ENCODE measurements at places on chromosomes 12 and 14.

- DNase-seq, result no peak
Measured at GRCh38 chr14:96906434-96906833, 109.3 kb downstream of the VRK1 start.

DNA sequence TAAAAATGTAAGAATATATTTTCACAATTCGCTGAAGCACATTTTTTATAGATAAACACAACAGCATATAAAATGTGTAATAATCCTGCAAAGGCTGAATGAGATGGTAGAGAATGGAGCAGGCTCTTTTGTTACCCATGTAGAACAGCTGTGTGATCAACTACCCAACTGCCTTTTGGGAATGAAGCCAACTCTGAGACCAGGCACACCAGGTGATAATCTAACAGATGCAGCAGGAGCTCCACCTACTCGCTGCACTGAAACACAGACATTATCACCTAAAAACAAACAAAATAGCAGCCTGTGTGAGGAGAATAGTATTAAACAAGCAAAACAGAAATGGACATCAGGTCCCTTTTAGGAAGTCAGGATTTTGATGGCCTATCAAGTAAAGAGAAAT, 183.3 kb downstream of the CCDC59 start:
- no peak for DNase-seq

- no peak for DNase-seq
Measured at GRCh38 chr12:123986374-123986965, 13.5 kb downstream of the ZNF664 start.

DNA sequence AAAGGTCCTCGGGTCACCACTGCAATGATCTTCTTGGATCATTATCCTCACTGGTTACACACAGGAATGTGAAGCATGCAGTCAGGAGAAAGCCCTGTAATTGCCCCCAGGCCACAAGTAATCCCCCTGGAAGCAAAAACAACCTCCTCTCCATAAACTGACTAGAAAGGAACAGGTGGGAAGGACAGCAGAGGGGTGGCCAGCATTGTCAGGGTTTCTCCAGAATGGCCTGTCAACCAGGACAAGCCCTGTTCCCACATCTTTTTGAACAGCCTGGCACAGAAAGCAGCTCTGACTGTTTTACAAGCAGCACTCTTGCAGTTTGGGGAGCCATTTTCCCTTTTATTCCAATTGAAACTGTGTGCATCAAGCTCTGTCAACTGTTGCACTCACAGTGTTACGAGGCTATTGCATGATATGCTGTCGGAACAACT, 36.1 kb downstream of the TMCC3 start:
- no peak for DNase-seq

GRCh38 chr14:92610849-92611271, 97.3 kb downstream of the RIN3 start:
- DNase-seq, result no peak

- DNase-seq, result no peak
Measured at GRCh38 chr14:90727082-90727481, 89.1 kb downstream of the TTC7B start.

DNA sequence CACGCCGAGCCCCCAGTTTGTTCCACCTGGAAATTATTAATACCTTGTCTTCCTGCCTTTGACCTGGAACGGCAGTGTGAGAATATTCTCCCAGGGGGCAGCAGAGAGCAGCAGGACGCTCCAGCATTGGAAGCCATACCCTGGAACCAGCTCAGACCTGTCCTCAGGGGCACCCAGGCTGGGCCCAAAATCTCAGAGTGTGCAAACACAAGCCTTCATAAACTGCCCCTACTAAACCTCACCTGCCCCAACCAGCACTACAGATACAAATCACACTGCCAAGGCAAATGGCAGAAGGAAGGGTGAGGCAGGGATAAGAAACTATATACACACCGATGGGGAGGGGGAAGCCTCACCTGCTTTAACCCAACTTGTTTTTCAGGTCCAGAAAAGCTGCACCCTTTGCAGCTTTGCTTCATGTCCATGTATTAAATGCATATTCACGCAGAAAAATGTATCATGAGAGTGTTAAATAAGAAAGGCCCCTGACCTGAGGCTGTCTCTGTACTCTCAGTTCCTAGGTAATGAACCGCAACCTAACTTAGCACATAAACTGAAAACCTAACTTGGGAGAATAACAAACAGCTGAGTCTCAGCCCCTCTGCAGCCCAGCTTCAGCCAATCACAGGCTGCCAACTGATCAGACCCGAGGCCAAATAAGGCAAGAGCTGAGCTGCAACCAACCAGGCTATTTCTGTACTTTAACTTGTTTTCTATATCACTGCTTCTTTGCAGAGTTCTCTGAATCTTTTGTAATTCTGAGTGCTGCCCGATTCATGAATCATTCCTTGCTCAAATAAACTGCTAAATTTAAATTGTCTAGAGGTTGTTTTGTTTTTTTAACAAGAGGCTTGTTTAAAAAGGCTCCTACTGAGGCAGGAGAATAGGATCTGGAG, 130.1 kb downstream of the SPTSSA start:
- peak; percentile 53 for DNase-seq

DNA sequence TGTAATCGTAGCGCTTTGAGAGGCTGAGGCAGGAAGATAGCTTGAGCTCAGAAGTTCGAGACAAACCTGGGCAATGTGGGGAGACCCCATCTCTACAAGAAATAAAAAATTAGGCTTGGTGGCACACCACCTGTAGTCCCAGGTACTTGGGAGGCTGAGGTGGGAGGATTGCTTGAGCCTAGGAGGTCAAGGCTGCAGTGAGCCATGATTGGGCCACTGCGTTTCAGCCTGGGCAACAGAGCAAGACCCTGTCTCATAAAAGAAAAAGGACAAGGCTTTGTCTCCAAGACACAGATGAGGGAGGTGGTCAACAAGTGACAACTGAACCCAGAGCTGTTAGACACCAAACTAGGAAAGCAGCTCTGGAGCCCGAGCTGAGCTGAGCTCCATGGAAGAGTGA, 14.5 kb upstream of the TAMALIN start:
- DNase-seq, result no peak

DNA sequence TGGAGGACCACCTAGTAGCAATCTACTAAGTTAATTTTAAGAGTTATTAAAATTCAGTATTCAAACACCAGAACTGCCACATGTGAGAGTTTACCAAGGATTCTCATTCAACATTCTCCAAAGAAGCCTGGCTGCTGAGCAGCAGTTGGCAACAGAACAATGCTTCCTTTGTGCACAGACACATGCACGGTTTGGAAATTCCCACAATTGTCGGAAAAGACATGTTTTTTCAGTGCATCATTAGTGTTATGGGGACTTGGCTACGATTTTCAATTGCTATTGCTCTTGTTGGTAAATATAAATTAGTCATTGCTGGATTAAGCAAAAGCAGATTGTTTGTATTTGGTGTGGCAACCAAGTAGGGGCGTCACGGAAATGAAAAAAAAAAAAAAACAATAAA, 22.2 kb downstream of the ST8SIA1 start:
- no peak for DNase-seq

- no peak for DNase-seq
Measured at GRCh38 chr12:26694402-26694801, 138.6 kb downstream of the ITPR2 start.

GRCh38 chr14:95264271-95264973, 55.3 kb downstream of the CLMN start:
- DNase-seq, result no peak

- no peak for DNase-seq
Measured at GRCh38 chr12:132517013-132517739, 27.2 kb downstream of the FBRSL1 start.

- DNase-seq, result no peak
Measured at GRCh38 chr14:102184316-102185035, 44.8 kb downstream of the WDR20 start.

DNA sequence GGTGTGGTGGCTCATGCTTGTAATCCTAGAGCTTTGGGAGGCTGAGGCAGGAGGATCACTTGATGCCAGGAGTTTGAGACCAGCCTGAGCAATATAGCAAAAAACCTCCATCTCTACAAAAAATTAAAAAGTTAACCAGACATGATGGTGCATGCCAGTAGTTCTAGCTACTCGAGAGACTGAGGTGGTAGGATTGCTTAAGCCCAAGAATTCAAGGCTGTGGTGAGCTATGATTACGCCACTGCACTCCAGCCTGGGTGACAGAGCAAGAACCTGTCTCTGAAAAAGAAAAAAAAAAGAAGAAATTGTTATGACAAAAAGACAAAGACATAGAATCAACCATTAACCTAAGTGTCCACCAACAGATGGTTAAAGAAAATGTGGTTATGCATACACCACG, 2.1 kb upstream of the ATP23 start:
- DNase-seq, result no peak

DNA sequence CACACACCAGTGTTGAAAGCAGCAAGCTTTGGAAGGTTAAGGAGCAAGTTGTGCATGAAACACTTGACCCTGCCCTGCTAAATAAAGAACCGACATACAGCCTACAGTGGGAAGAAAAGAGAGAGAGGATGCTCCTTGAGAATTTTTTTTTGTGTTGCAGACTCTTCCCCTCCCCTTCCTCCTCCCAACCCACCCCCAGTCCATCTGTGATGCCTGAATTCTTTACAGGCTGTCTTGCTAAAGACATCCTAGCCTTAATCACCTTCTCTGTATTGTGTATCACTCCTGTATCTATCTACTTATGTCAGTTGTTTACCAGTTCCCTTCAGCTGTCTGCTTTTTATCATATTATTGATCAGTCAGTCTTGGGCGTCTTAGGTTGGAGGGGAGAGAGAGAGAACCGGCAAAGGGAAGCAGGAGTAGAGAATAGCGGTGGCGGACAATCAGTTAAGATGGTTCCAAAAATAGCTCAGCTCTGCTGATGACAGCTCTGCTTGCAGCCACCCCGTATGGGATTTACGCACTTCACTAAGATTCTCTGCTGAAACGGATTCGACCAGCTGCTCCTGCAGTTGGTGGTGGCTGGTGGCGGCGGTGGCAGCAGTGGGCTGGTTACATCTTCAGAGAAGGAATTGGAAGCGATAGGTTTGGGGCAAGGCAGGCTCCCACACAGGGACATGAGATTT, 664.7 kb downstream of the NRXN3 start:
- DNase-seq, result no peak

DNA sequence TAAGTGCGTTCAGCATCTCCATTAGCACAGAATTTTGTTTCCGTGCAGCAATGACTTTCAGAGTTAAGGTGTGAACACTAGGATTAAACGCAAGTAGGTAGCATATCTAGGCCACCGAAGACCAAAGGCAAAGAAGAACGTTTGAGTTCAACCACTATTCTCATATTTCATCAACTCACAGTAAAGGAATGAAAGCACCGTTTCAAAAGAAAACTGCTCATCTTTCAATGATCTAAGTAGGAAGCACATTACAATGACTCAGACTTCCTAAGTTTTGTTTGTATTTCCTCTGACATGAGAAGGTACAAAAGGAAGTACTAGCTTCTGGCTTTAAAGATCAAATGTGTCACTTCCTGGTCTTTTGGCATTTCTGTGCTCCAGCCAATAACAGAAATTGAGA, 57.6 kb downstream of the ACADS start:
- no peak for DNase-seq

DNA sequence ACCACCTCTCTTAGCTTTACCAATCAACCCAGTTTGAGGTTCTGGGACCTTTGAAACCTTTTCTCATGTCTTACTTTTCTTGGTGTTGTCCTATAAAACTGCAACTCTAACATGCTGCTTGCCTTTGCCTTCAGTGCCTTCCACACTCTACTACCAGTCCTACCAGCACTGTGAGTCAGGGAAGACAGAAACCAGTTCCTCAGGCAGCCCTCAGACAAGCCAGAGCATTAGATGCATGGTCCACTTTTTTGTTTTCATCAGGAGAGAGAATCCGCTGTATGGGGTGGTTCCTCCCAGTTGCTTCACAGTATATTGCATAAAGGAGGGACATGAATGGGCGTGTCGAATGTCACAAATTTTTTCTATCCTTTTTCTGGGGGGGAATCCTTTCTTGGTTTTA, 17.3 kb upstream of the KLRB1 start:
- DNase-seq, result no peak

DNA sequence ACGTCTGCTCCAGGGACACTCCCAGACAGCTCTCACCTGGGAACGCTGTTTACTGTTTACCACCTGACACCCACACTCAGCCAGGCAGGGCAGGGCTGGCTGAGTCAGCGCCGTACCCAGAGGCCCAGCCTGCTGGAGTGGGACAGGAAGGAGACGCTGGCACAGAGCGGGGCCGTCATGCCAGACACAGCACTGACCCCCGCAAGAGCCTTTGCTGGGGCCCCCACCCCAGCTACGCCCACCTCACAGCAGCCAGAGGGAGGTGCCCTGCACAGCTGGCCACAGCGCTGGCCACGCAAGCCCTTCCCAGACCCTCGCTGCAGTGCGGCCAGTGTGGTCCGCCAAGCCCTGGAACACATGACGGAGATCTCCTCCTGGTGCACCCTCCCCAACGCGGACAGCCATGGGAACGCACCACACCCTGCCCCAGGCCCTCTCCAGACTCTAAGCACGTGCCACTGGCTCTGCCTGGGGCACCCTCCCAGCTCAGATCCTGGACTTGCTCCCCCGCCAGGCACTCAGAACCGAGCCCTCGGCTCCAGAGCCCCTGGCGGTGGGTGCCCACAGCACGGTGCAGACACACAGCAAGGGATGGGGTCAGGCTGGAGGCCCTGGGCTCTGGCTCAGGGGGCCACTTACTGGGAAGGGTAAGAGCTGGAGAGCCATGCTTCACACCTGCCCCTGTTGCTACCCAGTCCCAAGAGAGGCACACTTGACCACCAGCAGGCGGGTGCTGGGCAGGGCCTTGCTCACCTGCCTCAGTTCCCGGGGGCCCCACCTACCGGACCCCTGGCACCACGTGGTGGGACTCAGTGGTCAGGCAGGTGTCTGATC, 5.7 kb downstream of the AHNAK2 start:
- no peak for DNase-seq

DNA sequence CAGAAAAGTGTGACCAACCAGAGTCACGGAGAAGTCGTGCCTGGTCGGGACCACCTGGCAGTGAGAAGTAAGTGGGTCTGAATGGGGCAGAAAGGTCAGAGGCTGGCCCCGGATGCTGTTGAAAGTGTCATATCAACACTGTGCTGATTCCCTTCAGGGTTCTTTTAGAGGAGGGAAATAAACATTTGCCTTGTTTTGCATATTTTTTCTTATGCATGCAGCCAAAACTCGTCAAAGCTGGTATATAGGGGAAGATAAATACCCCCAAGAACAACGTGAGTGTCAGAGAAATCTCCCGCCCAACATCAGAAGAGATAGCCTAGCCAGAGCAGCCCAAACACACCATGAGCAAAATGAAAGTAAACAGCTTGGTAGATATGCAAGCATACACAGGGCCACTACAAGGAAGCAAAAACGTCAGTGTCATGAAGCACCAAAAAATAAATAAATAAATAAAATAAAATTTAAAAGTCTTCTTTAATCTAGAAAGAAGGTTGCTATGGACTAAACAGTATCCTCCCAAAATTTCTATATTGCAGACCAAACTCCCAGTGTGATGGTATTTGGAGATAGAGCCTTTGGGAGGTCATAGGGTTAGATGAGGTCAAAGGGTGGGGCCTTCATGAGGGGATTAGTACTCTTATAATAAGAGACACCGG, 22.1 kb downstream of the EIF5 start:
- no peak for DNase-seq

Measured in stimulated activated CD4-positive, alpha-beta T cell treated with anti-CD3 and anti-CD28 coated beads, Interleukin-12 subunit alpha, Interleukin-12 subunit beta, amount 100 ng/mL, for 4 hours (primary cell).